ENCODE measurements at places on chromosomes 3 and 15.

DNA sequence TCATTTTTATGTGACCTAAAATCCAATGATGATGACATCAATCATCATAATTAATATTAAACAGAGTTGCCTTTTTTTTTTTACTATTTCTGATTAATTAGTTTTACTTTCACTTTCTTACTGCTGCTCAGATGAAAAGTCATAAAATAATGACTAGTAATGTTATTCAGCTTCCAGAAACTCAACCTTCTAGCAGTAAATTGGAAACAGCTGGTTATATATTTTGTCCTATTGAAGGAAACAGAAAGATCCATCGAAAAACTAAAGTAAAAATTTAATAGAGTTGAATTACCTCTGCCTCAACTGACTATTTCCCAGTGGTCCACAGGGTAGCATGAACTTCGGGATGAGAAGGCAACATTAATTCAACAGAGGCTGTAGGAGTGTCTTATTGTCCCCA is 107.1 kb upstream of the PTX3 start:
- no peak for DNase-seq

DNA sequence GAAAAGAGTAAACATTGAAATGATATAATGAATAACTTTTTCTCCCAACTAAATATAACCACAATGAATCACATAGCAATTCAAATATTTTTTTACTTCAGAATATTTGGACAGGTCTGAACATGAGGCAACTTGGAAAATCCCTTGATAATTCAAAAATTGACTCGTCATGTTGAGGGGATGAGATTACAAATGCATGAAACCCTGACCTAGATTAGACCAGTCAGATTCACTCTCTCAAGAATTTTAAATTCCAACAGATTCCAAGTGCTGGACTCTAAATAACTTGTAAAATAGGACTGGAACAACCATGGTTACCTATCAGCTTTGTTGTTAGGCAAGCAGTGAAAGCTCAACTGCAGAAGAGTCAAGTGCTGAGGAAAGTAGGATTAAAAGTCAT is 317.5 kb downstream of the GBE1 start:
- no peak for DNase-seq

- DNase-seq = no peak
Observed at GRCh38 chr3:69210068-69210730, 87.8 kb upstream of the LMOD3 start.

DNA sequence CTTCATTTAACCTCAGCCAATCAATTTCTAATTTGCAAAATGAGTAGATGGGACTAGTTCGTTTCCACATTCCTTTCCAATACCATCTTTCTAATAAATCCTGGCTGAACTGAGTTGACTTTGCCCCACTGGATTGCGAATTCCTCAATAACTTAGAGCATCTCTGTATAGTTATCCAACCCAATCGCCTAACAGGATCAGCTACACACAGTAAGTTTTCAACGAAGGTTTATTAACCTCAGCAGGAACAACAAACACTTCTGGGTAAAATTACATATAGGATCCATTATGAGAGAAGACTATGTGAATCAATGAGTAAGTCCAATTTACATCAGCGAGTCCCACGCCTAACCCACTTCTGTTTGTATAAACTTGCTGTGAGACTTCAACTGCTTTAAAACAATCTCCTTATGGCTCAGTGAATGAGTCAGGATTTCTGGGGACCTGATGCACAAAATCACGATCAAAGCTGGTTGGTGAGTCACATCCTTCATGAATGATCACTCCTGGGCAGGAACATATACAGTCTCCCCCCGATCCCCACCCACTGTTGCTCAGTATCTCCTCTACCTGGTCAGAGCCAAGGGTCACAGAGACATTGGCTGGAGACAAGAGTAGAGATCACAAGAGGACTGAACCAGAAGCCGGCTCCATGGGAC is 142.8 kb downstream of the EDEM1 start:
- no peak for DNase-seq

- no peak for DNase-seq
Observed at GRCh38 chr3:45948311-45948781, 5.1 kb downstream of the CXCR6 start.

- no peak for DNase-seq
Observed at GRCh38 chr15:62896380-62896866, 146.1 kb upstream of the TPM1 start.

DNA sequence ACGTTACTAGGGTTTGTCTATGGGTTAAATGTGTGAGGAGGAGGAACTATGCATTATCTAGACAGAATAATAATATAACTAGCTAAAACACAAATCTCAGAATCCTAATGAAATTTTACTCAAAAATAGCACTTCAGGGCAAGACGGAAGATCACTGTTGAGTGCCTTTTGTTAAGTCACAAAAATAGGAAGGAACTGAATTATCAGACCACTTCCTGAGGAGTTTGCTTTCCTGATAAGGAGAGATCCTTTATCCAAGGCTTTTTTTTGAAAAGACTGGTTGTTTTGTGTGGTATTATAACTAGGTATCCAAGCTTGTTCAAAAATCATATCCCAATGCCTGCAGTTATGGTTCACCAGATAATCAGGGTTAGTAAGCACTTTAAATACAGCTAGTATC is 34.6 kb downstream of the NR2E3 start:
- no peak for DNase-seq

- no peak for DNase-seq
Observed at GRCh38 chr3:10555263-10555662, 49.9 kb upstream of the ATP2B2 start.

DNA sequence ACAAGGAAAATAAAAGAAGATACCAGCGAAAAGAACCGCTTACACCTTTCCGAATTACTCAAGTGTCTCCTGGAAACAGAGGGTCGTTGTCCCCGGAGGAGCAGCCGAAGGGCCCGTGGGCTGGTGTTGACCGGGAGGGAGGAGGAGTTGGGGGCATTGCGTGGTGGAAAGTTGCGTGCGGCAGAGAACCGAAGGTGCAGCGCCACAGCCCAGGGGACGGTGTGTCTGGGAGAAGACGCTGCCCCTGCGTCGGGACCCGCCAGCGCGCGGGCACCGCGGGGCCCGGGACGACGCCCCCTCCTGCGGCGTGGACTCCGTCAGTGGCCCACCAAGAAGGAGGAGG is 325 bp downstream of the ALCAM start:
- DNase-seq = no peak

GRCh38 chr3:128464702-128465101 is 2.0 kb downstream of the DNAJB8 start:
- no peak for DNase-seq

GRCh38 chr15:77225088-77225487 is 154.2 kb upstream of the TSPAN3 start:
- no peak for DNase-seq

GRCh38 chr15:69026355-69026754 is 11.9 kb downstream of the NOX5 start:
- no peak for DNase-seq

GRCh38 chr3:61597906-61598305 is 36.5 kb downstream of the PTPRG start:
- peak; percentile 2 for DNase-seq

DNA sequence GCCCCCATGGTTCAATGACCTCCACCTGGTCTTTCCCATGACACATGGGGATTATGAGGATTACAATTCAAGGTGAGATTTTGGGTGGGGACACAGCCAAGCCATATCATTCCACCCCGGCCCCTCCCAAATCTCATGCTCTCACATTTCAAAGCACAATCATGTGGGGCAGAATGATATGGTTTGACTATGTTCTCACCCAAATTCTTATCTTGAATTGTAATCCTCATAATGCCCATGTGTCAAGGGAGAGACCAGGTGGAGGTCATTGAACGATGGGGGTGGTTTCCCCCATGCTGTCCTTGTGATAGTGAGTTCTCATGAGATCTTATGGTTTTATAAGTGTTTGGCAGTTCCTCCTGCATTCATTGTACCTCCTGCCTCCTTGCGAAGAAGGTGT is 2.4 kb upstream of the CLEC3B start:
- no peak for DNase-seq

DNA sequence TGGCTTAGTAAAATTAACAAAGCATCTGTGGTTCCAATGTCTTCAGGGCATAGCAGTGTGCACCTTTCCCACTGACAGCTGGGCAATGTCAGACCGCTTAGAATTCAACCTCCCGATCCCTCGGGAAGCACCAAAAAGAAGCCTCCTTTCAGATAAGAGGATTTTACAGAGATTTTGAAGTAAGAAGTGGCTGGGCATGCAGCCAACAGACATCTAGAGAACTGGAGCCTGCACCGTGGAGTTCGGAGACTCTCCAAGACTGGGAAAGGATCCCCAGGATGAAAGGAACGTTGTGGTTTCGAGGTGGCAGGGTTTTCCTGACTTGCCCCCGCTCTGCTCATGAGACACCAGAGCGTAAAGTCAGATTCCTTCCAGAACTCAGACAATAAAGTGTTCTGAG is 5.3 kb downstream of the FAM174B start:
- no peak for DNase-seq

GRCh38 chr3:82413171-82413570 is 651.7 kb upstream of the GBE1 start:
- DNase-seq = no peak

DNA sequence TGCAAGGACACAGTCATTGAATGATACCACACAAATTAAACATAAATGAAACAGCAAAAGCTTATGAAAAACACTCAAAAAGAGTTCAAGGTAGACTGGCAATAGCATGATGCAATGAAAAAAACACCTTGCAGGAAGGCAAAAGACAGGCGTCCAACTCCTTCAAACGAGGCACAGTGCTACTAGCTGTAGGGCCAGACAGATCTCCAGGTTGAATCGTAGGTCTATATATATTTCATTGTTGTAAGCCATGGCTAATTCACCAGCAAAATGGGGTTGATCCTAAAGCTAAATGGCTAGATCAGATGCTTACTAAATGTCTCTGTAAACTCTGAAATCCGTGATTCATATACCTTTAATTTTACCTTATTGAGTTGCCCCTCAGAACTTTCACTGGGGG is 94.2 kb downstream of the THRB start:
- no peak for DNase-seq

DNA sequence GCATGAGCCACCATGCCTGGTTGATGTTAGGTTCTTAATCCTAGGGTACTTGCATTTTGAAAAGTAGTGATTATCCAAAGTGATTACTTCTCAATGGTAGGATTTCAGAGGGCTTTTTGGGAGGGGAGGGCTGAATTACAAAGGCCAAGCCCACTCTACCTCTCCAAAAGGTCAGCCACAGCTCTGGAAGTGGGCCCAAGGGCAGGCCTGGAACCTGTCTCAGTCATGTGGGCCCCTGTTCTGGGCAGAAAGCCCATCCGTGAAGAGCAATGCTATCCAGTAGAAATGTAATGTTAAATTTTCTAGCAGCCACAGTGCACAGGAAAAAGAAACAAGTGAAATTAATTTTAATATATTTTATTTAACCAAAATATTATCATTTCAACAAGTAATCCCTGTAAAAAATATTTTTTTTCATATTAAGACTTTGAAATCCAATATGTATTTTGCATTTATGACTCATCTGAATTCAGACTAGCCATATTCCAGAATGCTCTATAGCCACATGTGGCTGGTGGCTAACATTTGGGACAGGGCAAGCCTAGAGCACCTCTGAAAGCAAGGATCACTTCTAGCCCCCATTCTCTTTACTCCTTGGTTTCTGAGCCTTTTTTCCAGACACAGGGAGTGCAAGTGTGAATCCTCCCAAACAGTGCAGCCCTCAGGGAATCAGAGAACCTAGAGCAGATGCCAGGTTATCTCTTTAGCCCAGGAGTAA is 16.8 kb downstream of the RFT1 start:
- DNase-seq = no peak

DNA sequence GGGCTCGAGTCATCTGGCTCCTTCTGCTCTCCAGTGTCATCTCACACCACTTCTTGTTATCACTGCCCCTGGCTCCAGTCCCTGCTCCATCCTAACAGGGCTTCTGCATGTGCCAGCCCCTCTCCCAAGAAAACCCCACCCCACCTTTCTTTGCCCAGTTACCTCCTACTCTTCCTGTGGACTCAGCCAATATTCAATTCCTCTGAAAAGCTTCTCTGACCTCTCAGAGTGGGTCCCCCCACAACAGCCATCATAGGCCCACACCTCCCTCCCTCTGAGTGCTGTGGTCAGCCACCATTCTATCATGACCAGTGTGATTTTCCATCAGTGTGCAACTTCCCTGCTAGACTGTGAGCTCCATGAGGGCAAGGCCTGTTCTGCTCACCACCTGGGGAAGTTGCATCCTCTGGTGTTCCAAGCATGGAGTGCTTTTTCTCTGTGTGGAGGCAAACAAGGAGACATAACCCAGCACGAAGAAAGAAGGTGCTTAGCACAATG is 71.6 kb downstream of the ADCY5 start:
- DNase-seq = no peak

DNA sequence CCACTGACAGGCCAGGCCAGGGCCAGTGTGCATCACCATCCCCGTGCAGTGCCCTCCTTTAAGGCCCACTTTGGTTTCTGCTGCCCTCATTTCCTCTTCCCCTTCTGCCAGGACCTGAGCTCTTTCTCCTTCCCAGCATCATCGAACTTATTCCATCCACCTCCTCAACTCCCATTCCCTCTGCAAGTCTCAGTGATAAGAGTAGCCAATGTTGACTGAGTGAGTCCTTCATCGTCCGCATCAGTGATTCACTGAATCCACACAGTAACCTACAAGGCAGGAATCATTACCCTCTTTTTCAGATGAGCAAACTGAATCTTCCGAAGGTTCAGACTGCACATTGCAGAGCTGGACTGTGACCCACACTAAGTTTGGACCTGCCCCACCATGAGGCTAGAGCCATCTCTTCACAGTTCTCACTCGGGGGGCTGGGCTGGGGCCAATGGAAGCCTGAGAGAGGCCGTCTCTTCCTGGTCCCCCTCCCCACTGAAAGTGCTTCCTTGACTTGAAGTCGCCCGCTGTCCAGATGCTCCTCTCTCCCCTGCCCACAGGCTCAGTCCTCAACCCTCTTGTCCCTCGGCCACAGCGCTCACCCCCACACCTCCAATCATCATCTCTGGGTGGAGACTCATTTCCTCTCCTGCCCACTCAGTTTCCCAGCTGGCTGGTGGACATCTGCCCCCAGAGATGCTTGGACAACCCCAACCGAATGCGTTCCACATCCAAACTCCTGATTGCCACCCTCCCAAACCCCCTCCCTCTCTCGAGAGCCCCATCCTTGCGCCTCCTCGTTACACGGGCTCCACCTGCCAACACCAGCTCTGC is 15.2 kb upstream of the ANPEP start:
- no peak for DNase-seq

- DNase-seq = no peak
Observed at GRCh38 chr3:58429657-58430056, 4.0 kb downstream of the PDHB start.

- no peak for DNase-seq
Observed at GRCh38 chr3:182970811-182971418, 9.4 kb downstream of the DCUN1D1 start.

DNA sequence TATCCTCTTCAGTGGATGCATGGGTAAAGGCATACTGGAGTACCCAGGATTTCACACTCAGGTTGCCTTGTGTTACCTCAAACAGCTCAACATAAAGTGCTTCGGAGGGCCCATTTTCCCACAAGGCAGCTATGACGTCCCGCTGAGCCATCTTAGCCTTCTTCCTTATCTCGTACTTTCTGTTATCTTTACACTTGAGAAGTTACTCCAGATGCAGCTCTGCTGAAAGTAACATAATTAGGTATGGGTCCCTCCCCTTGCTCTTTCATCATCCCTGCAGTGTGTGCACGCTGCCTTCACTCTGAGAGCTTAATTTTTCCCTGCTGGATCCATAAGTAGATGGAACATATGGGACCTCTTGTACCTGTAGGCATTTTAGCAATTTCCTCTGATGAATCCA is 410.3 kb downstream of the AGBL1 start:
- DNase-seq = no peak

GRCh38 chr3:8996681-8997121 is 33.4 kb upstream of the RAD18 start:
- DNase-seq = no peak

GRCh38 chr3:99246010-99246654 is 344.6 kb upstream of the DCBLD2 start:
- DNase-seq = no peak

- no peak for DNase-seq
Observed at GRCh38 chr3:101702726-101703125, 16.2 kb upstream of the RPL24 start.

All from NCI-H446 (cell line).